Renal pelvis (tissue), 12 donors: ENCODE measurements at places on chromosomes 5 and 9.

DNA sequence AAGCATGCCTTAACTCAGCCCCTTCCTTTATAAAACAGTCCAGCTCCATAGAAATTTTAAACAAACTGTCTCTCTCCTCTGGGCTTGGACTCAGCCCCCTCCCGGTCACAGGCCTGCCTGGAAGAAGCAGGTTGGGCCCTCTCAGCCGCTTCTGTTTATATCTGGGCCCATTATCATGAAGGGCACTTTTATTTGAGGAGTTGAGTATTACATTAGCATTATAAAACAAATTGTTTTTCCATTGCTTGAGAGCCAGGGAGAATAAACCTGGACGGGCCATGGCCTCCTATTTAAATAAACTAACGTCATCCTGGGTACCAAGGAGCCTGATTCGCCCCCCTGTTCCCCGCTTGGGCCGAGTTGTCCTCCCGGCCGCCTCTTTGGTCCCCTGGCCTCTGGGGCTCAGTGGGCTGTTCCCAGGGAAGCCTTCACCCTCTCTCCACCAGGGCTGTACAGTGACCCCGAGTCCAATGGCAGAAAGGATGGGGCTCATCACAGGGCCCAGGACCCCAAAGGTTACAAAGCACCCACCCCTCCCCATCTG lies 13.2 kb downstream of the IRX2 start:
- no peak for DNase-seq

DNA sequence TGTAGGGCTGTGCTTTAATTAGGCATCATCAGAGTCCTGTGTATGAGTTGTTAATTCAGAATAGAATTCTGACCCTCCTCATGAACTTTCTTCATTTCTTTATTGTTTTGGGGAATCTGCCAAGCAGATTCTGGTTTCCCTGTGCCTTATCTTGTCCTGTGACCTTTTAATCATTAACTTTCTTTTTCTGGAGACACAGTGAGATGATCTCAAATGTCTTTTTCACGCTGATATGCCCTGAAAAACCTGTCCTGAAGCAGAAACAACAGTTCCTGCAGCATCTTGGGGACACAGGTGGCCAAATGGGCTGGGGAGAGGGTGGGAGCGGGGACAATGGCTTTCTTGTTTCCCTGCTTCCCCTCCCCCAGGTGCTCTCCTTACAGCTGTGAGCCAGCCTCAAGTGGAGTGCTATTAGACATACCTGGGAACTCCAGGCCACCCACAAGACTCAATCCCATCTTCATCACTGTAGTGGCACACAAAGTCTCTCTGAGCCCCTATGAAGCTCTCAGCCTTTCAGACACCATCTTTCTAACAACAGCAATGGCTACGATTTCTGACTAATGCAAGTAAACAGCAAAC lies 213.8 kb downstream of the ATP10B start:
- no peak for DNase-seq

DNA sequence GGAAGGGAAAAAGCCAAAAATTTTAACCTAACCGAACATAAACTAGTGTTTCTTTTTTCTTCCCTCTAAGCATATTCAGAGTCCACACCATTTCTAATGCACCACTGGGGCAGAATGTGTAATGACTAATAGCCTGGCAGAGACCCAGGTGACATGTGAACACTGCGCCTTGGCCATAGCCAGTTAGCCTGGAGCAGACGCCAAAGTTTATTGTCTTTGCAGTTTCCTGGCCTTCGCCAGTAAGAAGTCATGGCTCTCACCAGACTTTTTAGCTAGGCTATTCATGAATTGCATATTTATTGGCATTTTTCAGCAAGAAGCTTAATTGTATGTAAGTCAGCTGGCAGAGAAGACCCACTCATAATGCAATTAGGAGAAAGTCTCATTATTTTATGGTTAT lies 182.8 kb upstream of the SLC27A6 start:
- no peak for DNase-seq

- no peak for DNase-seq
These were observed 185.5 kb downstream of the CACNA1B start for GRCh38 chr9:138063033-138063432.

GRCh38 chr9:114729706-114730105 lies 47.7 kb upstream of the TEX48 start:
- DNase-seq = no peak

DNA sequence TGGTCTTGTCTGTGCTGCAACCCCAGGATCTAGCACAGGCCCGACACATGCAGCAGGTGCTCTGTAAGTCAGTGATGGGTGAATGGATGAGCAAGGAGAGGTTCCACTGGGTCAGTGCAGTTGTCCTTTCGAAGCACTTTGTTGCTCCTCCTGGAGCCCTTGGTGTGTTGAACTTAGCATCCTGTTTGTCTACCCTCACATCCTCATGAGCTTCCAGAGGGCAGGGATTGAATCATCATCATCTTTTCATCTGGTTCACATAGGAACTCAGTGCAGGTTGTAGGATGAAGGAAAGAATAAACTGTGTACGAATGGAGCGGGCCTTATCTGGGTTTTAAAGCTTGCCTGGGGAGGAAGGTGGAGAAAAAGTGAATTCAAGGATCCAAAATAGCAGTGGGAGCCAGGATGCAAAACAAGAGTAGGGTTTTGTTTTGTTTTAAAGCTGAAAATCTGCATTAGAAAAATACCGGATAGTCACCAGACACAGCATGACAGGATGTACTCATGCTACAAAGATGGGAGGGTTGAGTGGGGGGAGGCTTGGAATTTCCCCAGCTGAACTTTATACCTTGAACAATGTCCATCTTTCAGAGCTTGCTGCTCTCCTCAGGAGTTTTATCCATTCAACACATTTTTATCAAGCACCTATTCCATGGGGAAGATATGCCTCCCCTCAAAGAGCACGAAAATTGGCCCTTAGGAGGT lies 55.8 kb downstream of the PTTG1 start:
- no peak for DNase-seq

DNA sequence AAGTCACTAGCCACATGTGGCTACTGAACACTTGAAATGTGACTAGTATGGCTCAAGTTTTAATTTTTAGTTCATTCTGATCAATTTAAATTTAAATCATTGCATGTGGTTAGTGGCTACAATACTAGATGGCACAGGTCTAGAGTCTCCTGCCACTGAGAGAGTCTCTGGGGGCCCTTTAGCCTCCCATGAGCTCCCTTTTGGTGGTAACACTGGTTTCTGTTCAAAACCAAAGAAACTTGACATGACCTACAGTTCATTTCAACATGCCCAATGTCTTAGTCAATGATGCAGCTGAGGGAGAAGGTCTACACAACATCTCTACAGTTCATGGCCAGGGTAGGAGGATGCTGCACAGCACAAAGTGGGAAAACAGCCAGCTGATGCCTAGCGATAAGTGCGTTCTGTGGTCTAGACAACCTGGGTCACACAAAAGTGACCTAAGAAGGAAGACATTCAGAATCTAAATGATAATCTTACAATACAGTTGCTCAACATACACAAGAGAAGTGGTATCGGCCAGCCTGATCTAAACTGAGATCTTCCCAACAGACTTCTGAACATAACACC lies 121.0 kb downstream of the AUH start:
- DNase-seq = no peak

DNA sequence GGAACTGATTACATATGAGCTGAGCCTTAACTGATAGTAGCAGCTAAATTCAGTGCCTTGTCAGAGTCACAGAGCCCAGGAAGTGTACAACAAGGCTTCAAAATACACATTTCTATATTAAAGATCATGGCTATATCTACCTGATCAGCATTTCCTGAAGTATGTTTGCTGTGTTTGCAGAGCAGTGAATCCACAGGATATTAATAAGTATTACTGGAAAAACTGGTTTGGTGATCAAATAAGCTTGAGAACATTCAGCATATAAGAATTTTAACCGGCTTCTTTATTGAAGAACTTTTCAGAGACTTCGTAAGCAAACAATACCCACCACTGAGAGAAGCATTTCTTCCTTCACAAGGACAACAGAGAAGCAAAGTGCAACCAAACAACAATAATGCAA lies 227.0 kb downstream of the ELAVL2 start:
- no peak for DNase-seq

DNA sequence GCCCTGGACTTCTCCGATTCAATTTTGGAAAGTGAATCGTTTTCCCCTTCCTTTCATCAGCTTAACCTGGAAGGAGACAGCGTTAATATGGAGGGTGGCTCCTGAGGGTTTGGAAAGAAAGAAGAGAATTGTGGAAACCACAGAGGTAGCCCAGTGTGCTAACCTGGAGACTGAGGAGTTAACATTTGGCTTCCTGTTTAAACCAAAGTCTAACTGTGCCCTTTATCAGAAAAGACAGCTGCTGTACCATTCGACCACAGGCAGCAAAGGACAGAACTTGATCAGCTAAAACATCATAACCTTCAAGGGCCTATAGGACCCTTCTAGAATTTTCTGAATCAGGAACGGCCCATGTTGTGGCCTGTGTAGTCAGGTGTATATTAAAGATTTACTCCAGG lies 735 bp downstream of the IDNK start:
- no peak for DNase-seq

- DNase-seq = no peak
These were observed 207.1 kb upstream of the MEF2C start for GRCh38 chr5:89090037-89090436.
